ENCODE measurements at places on chromosomes 2 and 18.

DNA sequence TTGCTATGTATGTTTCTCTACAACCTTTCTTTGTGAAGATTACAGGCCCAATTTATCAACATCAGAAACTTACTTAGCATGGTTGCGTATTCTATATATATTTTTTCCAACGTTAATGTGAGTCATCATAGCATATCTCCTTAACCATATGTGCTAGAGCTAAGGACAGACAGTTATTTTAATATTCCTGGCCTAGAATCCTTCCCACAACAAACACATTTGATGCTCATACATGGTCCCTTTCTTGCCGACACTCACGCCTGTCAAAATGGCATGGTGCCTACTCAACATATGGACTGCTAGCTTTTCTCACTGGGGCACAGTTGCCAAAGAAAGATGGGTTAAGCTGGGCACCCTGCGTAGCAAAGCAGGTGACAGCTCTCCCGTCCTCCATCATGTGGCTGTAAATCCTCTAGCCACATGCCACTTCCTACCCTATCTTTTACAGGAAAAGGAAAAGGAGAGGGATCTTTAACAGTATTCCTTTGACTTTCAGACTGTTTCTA, 75.2 kb upstream of the GALNT5 start:
- DNase-seq = no peak

GRCh38 chr2:181203412-181203811, 223.0 kb downstream of the UBE2E3 start:
- DNase-seq = no peak

- no peak for DNase-seq
These were observed 195.5 kb upstream of the EPAS1 start for GRCh38 chr2:46101557-46102220.

DNA sequence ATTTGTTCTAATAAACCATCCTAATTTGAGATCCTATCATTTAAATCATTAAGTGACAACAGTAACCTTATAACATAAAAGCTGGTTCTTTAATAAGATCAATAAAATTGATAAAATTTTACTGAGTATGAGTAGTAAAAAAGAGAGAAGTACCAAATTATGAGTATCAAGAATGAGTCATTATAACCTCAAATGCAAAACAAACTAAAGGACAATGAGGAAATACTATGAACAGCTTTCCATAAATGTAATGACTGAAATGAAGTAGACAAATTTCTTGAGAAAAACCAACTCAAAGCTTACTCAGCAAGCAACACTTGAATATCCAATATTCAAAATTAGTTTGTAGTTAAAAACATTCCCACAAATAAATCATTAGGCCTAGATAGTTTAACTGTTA, 433.0 kb downstream of the ZEB2 start:
- no peak for DNase-seq

DNA sequence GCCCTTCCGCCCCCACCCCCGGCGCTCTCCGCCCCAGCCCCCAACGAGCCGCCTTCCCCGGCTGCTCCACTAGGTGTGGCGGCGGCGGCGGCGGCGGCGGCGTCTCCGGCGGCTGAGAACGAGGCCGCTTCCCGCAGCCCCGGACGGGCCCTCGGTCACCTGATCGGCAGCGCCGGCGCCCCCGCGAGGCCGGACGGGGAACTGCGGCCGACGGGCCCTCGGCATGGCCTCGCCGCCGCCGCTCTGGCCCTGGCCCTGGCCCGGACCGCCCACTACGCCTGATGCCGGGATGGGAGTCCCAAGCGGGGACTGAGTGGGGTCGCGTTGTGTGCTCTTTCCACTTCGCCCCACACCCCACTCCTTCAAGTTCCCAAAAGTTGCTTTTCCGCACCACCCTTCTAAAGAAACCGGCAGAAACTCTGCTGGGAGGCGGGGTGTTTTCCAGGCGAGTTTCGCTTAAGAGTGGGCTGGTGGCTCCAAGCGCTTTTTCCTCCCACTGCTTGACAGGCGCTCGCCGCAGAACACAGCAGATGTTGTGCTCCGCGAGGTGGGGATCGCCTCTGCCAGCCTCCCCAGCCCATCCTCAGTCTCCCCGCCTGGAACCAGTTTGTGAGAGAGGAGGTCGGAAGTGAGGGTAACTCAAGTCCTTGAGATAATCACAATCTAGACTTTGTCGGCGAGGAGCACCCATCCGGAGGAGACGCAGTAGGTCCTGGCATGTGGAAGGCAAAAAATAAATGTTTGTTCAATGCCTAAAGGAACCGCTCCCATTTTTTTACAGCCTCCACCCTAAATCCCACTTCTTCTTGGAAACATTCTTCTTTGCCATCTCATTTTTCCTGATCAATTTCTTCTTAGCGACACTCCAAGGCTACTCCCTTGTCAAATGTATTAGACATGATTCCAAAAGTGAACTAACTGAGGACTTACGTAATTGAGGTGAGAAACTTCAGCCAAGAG, at the start of gene NCKAP1:
NCKAP1 (minus strand) TSS at position 117 of the 960 bp plus-strand sequence. CDS start 358 bp downstream, outside the sequence.
- DNase-seq = peak; percentile 67

- DNase-seq = no peak
These were observed 1217.0 kb upstream of the ZEB2 start for GRCh38 chr2:145736871-145737270.

GRCh38 chr2:46009315-46009714, 287.9 kb upstream of the EPAS1 start:
- no peak for DNase-seq

GRCh38 chr2:85709401-85709811, 15.2 kb downstream of the GNLY start:
- DNase-seq = no peak

- DNase-seq = no peak
These were observed 270.8 kb downstream of the NYAP2 start for GRCh38 chr2:225670111-225670974.

DNA sequence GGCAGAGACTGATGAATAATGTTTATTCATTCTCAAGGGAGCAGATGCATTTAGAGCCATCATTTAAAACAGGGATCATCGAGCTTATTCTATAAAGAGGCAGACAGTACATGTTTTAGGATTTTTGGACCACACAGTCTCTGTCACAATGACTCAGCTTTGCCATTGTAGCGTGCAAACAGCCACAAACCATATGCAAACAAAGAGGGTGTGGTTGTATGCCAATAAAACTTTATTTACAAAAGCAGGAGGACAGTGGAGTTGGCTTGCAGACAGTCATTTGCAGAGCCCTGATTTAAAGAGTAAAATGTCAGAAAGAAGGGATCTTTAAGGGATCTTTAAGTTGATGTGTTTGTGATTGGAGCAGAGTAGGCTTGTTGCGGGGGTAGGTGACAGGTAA, 51.5 kb downstream of the SMIM21 start:
- DNase-seq = no peak

DNA sequence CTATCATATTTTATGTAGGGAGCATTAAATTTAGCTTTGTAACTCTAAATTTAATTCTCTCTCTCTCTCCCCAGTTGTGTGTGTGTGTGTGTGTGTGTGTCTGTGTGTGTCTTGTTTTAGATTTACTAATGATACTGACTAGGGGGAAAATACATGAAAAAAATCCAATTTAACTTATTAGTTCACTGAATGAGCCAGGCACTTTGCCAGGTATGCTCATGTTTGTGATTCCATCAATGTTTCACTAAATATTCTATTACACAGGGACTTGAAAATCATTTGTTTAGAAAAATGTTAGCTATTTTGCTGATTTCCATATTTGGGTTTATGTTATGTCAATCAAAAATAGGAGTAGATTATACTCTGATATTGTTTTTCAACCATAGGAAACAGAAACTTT, 203.7 kb upstream of the ZNF804A start:
- no peak for DNase-seq

- DNase-seq = no peak
These were observed 61.9 kb upstream of the RBMS1 start for GRCh38 chr2:160555420-160556071.

- DNase-seq = no peak
These were observed 80.3 kb upstream of the FAM237A start for GRCh38 chr2:206561962-206562361.
